Dermis microvascular lymphatic vessel endothelial cell (primary cell): ENCODE measurements at places on chromosomes 3 and 15.

- DNase-seq, result no peak
Measured at GRCh38 chr3:55097441-55097840, 169.6 kb upstream of the LRTM1 start.

- no peak for DNase-seq
Measured at GRCh38 chr3:30226601-30227151, 379.7 kb upstream of the TGFBR2 start.

GRCh38 chr3:128146201-128146600 is 7.1 kb upstream of the EEFSEC start:
- no peak for DNase-seq

DNA sequence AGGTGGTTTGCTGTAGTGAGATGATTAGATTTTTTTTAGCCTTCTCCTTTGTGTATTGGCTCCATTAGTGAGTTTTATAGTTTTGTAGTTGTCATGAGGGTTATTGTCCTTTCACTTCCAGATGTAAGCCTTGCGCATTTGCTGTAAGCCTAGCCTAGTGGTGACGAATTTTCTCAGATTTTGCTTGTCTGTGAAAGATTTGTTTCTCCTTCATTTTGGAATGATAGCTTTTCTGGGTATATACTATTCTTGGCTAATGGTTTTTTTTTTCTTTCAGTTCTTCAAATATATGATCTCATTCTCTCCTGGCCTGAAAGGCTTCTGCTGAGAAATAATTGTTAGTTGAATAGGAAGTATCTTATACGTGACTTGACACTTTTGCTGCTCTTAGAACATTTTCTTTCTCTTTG is 166.5 kb upstream of the THRB start:
- DNase-seq, result no peak

DNA sequence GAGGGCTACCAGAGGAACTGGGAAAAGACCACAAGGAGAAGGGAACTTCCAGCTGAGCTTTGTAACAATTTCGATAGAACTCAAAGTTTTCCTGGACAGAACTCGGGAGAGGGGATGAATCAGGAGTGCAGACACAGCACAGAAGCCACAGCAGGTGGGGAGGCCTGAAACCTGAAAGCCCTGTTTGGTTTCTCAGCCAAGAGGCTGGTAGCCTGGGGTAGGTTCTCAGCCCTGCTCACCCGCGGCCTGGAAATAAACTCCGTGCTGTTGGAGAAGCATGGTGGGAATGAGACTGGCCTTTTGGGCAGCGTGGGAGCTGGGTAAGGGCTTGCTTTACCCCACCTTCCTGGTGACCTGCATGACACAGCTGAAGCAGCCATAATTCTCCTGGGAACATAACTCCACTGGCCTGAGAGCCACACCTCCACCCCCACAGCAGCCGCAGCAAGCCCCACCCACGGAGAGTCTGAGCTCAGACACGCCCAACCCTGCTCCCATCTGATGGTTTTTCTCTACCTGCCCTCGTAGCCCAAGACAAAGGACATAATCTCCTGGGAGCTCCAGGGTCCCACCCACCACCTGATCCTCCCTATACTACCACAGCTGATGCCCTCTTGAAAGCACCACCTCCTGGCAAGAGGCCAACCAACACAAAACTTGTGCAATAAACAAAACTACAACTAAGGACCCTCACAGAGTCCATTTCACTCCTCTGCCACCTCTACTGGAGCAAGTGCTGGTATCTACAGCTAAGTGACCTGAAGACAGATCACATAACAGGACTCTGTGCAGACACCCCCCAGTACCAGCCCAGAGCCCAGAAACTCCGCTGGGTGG is 52.5 kb upstream of the CHRM5 start:
- DNase-seq, result no peak
